ENCODE measurements at places on chromosomes 6 and 20.

DNA sequence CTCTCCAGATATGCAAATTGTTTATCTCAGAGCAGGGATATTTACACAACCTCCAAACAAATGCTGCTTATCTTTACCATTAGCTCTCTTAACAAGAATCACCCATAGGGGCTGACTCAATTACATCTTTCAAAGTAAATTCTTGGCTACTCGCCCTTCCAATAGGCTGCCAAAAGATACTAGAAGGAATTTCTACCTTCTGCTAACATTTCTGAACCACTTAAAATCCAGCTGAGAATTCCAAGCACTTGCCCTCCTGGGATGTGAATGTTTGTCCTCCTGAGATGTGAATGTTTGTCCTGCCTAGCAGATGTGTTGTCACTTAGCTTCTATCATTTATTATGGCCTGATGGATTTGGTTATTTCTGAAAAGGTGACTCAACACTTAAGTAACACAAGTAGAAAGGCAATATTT lies 388.0 kb downstream of the GJA1 start:
- DNase-seq = no peak

- DNase-seq = no peak
Measured at GRCh38 chr6:44278774-44279697, 8.8 kb downstream of the TMEM151B start.

GRCh38 chr6:37177077-37177934 lies 7.4 kb downstream of the PIM1 start:
- no peak for DNase-seq

GRCh38 chr6:83138118-83138722 lies 54.8 kb downstream of the PGM3 start:
- no peak for DNase-seq

GRCh38 chr6:160462551-160463109 lies 114.5 kb downstream of the SLC22A3 start:
- DNase-seq = peak; percentile 58

GRCh38 chr6:47716207-47716606 lies 17.8 kb downstream of the ADGRF4 start:
- DNase-seq = no peak

DNA sequence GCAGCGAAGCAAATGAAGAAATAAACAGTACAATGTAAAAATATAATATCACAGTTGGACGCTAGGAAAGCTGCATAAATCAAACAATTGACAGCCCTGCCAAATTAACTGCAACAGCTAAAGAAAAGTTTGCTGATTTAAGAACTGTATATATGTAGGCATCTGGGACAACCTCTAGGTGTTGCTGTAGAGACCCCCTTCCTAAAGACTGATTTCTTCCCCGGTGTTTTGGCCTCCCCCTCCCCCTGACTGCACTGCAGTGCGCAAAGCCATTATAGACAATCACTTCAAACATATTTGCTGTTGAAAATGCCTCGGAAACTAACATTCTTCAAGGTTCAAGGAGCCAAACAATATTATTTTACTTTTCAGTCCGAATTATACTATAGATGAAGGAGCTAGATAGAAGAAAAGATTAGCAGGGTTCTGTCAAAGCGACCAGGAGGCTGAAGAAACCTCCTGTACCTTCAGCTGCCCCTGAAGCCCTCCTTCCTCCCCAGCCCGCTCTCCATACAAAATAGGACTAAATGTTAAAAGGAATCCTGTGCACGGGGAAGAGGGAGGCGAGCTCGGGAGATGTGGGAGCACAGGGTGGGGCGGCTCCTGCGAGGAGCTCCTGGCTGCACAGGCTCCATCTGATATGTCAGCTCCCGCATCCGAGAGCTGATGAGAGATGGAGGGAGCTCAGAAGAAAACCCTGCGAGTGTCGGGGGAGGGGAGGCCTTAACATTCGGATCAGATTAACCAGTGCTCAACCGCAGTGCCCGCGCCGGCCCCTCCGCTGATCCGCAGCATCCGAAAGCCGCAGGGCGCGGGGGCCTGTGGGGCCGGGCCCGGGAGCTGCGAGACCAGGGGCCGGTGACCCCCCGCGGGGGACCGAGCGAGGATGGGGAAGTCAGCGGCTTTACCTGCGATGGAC lies 822 bp downstream of the ELOVL4 start:
- DNase-seq = peak; percentile 35

- DNase-seq = no peak
Measured at GRCh38 chr6:134168590-134169208, 116.3 kb upstream of the SLC2A12 start.

DNA sequence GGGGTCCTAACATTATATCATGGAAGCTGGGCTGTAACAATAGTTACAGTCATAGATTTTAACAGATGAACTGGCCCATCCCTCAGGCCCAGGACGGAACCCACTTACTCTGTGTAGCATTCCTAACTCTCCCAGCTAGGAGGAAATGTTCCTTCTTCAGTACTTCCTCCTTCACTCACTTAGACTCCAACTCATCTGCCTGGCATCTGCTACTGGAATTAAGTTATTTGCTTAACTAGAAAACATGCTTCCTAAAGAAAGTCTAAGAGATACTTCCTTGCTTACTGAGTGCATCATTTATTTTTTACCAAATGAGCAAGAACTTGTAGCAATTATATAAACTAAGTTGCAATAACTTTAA lies 20.5 kb downstream of the GCLC start:
- DNase-seq = no peak

DNA sequence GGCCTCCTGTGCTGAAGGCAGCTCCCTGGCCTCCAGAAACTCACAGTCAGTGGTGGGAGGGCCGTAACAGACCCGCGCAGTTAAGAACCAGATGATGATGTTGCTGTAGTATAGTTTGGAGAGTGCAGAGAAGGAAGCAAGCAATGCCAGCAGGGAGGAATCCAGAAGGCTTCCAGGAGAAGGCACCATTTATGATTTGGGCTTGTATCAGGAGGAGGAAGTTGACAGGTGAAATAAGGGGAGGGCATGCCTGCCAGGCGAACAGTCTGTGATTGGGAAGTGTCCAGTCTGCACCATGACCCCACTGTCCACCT lies 13.3 kb upstream of the BAK1 start:
- no peak for DNase-seq

GRCh38 chr20:45456632-45457031 lies 12.9 kb upstream of the WFDC2 start:
- peak; percentile 64 for DNase-seq

DNA sequence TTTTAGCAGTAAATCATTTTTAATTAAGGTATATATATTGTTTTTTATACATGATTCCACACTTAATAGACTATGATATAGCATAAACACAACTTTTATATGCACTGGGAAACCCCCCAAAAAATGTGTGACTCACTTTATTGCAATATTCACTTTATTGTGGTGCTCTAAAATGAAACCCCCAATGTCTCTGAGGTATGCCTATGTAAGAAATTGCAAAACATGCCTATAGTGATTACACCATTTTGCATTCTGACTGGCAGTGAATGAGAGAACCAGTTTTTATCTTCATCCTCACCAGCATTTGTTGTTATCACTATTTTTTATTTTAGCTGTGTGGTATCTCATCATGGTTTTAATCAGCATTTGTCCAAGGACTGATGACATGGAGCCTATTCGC lies 8.5 kb upstream of the CST11 start:
- no peak for DNase-seq

- DNase-seq = no peak
Measured at GRCh38 chr6:32222333-32223230, 1.3 kb downstream of the NOTCH4 start.

DNA sequence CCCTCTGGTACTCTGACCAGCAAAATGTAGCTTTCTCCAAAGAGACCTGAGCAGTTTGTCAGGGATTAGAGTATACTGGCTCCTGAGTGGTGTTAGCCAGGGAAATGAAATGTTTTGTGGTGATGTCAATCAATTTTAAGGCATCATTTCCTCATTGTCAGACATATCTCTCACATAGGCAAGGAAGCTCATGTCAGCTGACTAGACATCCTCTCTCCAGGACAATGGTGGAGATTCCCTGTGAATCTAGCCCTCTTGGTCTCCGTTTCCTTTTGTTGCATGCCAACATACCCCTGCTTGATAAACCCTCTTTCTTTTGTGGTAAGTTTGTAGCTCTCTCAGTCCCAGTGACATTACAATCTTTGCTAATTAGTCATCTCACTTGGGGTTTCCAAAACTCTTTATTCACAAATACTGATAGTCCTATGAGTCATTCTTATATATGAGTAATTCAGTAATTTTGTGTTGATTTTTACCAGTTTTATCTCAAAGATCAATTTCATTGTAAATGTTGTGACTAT lies 135.6 kb upstream of the PTPRK start:
- DNase-seq = peak; percentile 23

DNA sequence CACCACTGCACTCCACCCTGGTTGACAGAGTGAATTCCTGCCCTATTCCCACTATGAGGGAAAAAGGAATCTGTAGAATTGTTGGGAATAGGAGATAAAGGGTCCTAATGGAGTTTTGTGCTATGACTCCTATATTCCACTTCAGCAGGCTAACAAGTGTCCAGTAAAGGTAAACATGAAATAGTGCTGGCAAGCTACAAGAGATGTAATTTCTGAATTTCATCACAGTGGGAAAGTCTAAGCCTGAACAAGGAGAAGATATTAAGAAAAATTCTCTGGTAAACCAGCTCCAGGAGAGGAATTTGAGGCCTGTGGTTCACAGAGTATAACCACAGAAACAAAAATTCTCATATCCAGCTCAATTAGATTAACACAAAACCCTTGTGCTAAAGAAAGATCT lies 10.3 kb upstream of the C6orf58 start:
- DNase-seq = no peak

- DNase-seq = no peak
Measured at GRCh38 chr20:36377348-36378326, 71.5 kb downstream of the DLGAP4 start.

DNA sequence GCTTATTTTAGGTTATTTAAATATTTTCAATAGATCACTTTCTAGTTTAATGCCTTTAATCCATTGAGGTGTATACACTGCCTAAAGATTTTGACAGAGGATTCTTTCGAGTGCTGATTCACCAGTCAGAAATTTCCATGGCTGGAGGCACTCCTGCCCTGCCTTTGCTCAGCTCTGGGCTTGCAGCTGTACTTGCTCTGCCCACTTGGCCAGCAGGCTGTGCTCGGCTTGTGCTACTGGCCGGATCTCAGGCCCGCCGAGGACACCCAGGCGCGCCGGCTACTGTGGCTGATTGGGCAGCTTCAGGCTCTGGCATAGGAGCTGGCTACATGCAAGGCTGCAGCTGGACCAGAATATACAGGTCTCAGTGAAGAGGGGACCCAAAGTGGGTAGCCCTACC lies 675.1 kb upstream of the MMS22L start:
- no peak for DNase-seq

DNA sequence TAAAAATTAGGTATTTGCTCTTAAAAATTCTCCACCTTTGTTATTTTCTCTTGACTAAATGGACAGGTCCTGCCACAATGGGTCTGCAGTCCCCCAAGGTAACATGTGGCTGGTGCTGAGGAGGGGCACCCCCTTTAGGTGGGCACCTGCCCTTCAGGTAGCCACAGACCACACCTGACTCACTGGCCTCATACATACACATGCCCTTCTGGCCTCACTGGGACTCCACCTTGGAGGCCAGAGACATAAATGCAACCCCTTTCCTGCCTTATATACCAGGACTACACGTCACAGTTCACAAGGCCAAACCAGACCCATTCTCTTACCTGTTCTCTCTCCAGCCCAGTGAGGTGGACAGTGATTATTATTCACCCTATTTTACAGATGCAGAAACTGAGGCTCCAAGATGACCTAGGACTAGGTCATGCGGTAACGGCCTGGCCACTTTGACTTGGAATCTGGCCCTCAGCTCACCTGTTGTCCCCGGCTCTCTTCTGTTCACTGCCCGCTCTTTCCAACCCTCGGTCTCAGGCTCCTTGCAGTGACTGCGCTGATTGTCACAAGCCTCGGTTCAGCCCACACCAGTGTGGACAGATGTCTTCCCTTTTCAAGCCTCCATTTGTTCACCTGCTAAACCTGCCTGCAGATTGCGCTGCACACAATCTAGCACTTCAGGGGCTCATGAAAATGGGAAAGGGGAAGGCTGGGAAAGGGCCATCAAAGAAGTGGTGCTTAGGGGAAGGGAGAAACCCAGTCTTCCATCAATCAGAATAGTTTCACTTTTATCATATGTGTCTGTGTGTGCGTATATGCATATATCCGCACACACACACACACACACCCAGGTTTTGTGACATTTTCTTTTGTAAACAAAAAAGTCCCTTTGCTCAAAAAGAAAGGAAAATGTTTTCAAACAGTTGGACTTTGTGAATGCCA lies 121.7 kb downstream of the BCAS1 start:
- DNase-seq = no peak

DNA sequence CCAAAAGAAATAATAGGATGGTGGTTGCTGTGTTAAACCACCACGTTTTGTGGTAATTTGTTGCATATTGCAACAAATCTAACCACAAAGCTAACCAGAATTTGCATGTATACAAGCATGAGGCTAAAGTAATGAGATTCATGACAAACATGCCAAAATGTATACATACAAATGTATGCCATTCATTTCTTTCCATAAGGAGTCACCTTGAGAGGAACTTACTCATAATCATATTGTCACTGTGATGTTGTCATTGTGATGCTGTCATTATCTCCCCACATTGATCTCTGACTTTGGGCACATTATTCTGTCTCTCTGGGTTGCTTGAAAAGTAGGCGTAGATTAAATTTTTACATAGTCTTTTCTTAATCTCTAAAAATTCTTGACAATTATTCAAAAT lies 886.8 kb upstream of the FLRT3 start:
- no peak for DNase-seq

- DNase-seq = no peak
Measured at GRCh38 chr6:16338577-16339264, 100.3 kb downstream of the GMPR start.

- no peak for DNase-seq
Measured at GRCh38 chr6:48826152-48826515, 636.9 kb downstream of the MMUT start.

- DNase-seq = no peak
Measured at GRCh38 chr6:101662111-101662897, 268.8 kb downstream of the GRIK2 start.

DNA sequence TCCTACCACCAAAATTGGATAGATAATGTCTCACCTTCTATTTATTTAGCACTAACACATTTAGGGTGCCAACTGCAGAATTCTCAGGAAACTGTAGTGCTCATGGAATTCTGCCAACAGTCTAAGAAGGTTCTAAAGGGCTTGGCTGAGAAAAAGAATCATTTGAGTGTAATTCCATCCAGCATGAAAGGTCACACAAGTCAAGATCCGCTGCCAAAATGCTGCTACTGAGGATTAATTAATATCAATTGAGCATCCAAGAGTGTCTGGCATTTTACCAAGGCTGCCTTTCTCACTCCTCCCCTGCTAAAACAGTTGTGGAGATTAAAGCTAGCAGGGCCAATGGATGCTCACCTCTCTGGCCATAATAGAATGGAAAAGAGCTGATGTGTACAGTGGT lies 112.7 kb downstream of the FHL5 start:
- DNase-seq = no peak

GRCh38 chr20:5663396-5663795 lies 86.8 kb upstream of the SHLD1 start:
- DNase-seq = no peak

- DNase-seq = no peak
Measured at GRCh38 chr6:151338651-151339200, 52.6 kb downstream of the ZBTB2 start.

- no peak for DNase-seq
Measured at GRCh38 chr6:2549834-2550233, 200.9 kb downstream of the MYLK4 start.
